ENCODE measurements at places on chromosomes 16 and 17. TPM values are rescaled to one million over a fixed set of nuclear protein-coding genes. Genes with fewer than 3 reads are reported as not detected.

The CTF1 gene
- 0.33 TPM for total RNA-seq

The CTRB1 gene
- 2.2 TPM for total RNA-seq

DNA sequence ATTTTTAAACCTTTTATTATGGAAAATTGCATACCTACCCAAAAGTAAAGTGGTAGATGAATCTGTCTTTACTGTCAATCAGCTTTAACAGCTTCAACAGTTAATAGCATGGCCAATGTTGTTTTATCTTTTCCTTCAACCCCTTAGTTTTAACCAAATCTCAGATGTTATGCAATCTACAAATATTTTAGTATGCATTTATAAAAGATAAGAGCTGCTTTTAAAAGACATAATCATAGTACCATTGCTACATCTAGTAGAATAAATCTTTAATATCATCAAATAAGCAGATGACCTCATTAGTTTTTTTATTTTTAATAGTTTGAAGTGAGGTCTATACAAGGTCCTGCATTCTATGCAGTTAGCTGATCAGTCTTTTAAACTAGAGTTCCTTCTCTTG, 37.9 kb downstream of the MAP2K4 start:
- no peak for DNase-seq

GRCh38 chr17:49862781-49863331, 15.0 kb upstream of the TAC4 start:
- no peak for DNase-seq

The KCNAB3 gene
- 10.3 TPM for total RNA-seq
